ENCODE measurements at places on chromosomes 7 and 10.

DNA sequence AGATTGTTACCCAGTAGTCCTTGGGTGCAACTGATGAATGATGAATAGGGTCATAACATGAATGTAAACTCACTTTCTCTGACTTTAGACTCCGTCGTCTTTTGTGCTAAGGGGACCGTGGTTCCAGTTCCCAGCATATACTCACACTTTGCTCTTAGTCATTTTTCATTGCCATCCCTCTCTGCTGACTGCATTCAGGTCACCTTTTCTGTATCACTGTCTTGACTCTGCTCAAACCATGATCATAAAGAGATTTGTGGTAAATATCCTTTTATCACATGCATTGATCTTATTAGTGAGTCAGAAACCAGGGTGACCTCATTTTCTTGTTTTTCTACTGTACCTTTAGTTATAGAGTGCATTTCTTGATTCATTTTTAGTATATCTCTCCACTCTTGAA lies 141.1 kb upstream of the AGR3 start:
- DNase-seq: no peak

GRCh38 chr7:155752756-155753445 lies 59.4 kb downstream of the SHH start:
- no peak for DNase-seq

GRCh38 chr10:124949543-124949942 lies 7.6 kb downstream of the ZRANB1 start:
- no peak for DNase-seq

- DNase-seq: no peak
These were observed 8.3 kb downstream of the EBF3 start for GRCh38 chr10:129955601-129956285.

DNA sequence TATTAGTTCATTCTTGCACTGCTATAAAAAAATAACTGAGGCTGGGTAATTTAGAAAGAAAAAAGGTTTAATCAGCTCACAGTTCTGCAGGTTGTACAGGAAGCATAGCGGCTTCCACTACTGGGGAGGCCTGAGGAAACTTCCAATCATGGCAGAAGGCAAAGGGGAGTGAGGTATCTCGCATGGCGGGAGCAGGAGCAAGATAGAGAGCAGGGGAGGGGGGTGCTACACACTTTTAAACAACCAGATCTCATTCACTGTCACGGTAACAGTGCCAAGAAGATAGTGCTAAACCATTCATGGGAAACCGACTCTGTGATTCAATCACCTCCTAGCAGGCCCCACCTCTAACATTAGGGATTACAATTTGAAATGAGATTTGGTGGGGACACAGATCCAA lies 11.6 kb downstream of the ADAMTS14 start:
- no peak for DNase-seq

DNA sequence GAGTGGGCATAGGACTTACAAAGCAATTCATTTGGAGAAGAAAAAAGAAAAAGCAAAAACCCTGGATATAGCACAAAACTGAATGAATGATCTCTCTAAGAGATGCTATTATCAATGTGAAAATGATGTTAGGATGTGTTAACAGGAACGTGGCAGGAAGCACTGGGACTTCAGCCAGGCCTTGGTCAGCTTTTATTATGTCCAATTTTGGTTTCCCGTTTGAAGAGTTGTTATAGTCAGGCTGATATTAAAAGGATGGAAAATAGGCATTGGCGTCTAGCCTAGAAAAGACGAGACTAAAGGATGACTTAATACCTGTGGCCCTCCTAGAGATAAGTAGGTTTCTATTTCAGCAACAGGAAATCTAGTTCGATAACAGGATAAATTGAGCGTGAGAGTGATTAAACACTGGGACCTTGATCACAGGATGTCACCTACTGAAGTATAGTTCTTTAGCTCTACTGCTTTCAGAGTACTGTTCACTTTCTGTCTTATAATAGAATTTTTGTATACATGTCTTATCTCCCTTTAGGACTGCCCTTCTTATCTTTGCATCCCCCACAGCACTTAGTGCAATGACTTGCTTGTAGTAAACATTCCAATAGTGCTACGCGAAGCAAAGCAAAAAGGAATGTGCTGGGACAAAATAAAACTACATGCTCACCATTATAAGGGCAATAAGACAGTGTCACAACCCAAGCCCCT lies 99.8 kb upstream of the AGBL3 start:
- no peak for DNase-seq

GRCh38 chr7:39622609-39623008 lies 763 bp upstream of the RALA start:
- no peak for DNase-seq

GRCh38 chr7:149783386-149784250 lies 10.2 kb upstream of the ZNF467 start:
- DNase-seq: no peak

GRCh38 chr7:37346761-37347160 lies 101.9 kb downstream of the ELMO1 start:
- DNase-seq: peak; percentile 55

- no peak for DNase-seq
These were observed 110.1 kb downstream of the PLCE1 start for GRCh38 chr10:94103801-94104221.

GRCh38 chr10:112140110-112140970 lies 43.2 kb downstream of the GPAM start:
- DNase-seq: peak; percentile 75

DNA sequence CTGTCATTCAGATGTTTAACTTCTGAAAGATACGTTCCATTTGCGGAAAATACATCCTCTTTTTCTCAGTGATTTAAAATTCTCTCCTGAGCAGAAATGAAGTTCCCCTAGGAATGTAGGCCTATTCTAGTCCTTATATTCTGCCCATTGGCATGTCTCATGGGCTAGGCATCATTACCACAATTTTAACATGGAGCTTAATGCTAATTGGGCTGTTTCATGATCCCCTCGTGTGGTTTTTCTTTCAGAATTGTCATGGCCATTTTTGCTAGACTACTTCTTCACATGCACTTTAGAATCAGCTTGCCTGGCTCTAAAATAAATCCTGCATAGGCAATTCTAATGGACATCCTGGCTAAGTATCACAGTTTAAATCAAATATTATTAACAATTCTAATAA lies 1.0 kb downstream of the TMEM176B start:
- DNase-seq: no peak

DNA sequence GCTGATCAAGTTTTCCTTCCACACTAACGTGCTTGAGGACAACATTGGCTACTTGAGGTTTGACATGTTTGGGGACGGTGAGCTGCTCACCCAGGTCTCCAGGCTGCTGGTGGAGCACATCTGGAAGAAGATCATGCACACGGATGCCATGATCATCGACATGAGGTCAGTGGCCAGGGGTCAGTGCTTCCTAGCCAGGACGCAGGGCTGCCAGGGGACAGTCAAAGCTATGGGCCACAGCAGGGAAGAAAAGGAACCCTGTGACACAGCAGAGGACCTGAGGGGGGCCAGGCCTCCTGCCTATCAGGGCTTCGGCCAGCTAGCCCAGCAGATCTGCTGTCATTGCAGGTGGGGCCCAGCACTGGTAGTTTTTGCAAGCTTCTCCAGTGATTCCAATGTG lies 5.2 kb downstream of the RBP3 start:
- no peak for DNase-seq

- no peak for DNase-seq
These were observed 627 bp upstream of the FLNC start for GRCh38 chr7:128829391-128830166.

DNA sequence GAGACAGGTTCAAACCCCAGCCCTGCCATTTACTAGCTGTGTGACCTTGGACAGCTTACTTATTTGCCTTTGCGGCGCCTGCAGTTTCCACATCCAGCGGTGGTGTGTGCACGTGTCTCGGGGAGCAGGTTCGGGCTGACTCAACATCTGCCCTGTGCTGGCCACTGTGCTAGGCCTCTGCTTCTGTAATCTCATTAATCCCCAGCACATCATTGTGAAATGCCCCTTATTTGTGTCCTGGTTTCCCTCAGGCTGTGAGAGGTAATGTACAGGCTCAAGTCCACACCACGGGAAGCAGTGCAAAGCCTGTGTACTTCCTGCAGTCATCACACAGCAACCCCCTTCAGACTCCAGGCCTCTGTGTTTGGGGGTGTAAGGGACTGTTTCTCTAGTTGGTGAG lies 285.7 kb downstream of the RPS24 start:
- DNase-seq: no peak

GRCh38 chr7:34011017-34011695 lies 105.8 kb downstream of the BMPER start:
- no peak for DNase-seq

DNA sequence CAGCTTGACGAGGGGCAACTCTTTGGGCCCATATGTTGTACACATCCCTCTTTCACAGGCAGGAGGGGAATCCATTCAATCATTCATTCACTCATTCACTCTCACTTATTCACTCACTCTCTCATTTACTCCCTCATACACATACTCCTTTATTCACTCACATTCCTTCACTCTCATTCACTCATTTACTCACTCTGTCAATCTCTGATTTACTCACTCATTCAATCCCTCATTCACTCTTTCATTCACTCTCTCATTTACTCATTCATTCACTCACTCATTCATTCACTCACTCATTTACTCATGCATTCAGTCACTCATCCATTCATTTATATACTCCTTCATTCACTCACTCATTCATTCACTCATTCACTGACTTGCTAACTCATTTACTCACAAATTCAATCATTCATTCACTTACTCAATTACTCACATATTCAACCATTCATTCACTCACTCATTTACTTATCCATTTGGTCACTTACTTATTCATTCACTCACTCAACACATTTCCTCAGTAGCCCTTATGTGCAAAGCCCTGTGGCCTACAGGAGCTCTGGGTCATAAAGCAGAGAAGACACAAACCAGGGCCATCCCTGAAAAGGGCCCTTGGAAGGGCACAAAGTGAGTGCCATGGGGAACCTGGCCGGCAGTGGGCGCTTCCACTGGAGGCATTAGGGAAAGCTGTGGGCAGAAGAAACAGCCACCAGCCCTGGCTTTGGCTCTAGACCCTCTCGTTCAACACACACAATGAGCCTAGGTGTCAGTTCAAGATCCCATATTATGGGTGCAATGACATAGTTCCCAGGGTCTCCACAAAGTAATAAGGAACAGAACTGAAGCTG lies 26.0 kb downstream of the HIP1 start:
- DNase-seq: no peak

DNA sequence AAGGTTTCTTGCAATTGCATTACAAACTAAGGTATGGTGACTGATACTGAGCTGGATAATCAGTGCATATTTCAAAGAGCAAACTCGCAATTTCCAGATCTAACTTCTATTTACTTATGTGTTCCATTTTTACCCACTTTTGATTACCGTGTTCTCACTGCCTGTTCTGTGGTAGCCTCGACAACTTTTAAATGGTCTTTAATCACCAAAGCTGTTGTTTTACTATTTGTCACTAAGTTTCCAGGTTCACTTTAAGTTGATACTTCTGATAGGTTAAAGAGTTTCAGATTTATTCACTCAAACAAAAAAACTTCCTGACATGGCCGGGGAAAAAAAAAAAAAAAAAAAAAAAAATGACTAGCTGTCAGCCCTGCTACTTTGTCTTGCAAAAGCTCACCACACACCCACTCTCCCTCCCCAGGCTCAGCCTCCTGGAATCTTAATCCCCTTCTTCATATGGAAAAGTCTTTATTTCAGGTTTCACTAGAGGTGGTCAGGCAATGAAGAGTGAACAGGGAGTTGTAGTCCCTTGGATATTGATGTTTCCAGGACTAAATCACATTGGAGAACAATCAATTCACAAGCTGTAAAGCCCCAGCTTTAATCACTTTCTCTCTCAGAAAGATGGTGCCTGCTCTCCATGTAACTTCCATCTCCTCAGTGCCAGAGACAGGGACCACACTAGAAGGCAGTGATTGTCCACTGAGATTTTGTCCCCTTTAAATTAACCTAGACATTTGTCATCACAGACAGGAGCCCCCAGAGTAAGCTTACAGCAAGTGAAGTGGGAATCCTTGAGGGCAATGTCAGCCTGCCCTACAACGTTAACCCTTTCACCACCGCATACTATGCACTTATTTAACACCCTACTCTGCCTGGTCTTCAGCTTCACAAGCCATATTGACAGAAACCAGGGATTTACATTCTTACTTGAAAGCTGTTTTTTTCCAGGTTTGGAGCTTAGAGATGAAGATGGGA lies 749.1 kb upstream of the SORCS1 start:
- no peak for DNase-seq

GRCh38 chr10:85212526-85212925 lies 884.1 kb downstream of the CCSER2 start:
- DNase-seq: no peak

DNA sequence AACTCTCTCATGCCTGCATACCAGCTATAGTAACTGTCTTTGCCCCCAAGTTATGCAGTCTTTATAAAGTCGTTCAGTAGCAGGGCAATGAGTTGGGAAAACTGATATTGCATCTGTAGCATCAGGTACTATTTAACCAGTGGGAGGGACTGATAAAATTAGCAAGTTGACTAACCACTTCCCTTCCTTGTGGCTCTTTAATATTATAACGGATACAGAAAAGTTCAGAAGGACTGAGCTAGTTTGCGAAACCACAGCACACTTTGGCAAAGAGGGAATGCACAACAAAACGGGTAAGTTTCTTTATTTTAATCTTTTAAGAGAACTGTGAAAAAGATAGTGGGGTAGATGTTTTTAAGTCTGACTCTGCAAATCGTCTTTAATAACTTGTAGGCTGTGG lies 205.3 kb upstream of the HDAC9 start:
- no peak for DNase-seq

- DNase-seq: no peak
These were observed 55.1 kb upstream of the KDM7A start for GRCh38 chr7:140231771-140232491.

GRCh38 chr10:124997771-124998623 lies 56.1 kb downstream of the ZRANB1 start:
- DNase-seq: no peak

GRCh38 chr10:35127289-35127891 lies 744 bp downstream of the CREM start:
- peak; percentile 20 for DNase-seq

- no peak for DNase-seq
These were observed at the start of gene ENTPD1 for GRCh38 chr10:95756041-95756761. Gene ENTPD1 (plus strand): TSS chr10:95756163. CDS start chr10:95756240, 77 bp downstream.

DNA sequence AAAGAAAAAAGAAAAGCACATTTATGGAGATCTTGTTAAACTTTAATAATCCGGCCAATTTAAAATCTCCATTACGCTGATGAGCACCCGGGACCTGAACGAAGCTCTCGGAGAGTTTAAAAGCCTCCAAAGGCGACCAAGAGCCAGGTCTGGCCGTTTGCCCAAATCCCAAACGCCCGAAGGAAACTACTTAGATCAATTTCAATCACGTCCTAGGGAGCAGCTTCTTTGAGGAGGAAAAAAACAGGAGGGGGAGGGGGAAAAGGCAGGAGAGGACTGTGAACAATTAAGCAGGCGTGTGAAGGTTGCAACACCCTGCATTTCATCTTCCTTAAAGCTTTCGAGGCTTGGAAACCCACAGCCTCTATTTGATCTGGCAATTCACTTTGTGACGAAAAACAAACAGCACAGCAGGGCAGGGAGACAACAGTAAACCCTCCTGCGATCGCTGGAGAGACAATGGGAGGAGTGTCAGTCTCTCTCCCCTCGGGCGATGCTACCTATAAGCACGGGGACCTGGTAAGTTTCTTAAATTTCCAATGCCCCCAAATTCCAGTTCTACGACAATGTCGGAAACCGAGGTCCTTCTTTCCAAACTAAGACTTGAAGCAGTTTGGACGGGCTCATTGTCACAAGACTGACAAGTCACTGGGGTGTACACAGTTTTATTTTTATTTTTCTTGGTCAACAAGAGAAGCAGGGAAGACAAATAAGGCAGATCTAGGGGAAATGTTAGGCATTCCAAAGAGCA lies 1.2 kb downstream of the KLF6 start:
- peak; percentile 52 for DNase-seq

GRCh38 chr10:128614802-128615553 lies 488.8 kb upstream of the MKI67 start:
- no peak for DNase-seq
